ENCODE measurements at places on chromosomes 13 and 19. TPM values are rescaled to one million over a fixed set of nuclear protein-coding genes. Genes with fewer than 3 reads are reported as not detected.

CD22 gene
- 564 TPM for polyA plus RNA-seq

TNFRSF19 gene
- polyA plus RNA-seq, result 0.86 TPM

GJB6 gene
- polyA plus RNA-seq, result not detected

ARRDC5 gene
- polyA plus RNA-seq, result 2.4 TPM

DNA sequence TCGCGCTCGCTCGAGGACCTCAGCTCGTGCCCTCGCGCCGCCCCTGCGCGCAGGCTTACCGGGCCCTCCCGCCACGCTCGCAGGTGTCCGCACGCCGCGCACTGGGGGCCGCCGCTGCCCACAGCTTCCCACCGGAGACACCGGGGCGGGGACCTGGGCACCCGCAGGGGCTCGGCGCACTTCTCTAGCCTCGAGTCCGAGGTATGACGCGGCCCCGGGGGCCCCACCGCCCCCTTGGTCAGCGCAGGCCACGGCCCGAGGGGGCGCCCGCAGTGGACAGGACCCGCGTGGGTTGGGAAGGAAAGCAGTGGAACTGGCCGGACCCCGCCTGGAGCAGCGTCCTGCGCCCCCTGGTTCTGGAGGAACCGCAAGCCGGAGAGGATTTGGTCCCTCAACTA lies 2.1 kb upstream of the GRWD1 start:
- peak overlapping the region; percentile 99 for H3K4me3 ChIP-seq
- no peak for DNase-seq
- peaks cover 45% of the 10 kb centered on the region for H3K4me1 ChIP-seq
- H3K27ac ChIP-seq, result no peak overlapping the region
- peaks cover 21% of the 10 kb centered on the region for H3K27me3 ChIP-seq

- H3K27ac ChIP-seq, result peak overlapping the region; percentile 20
- H3K4me3 ChIP-seq, result no peak overlapping the region
- H3K4me1 ChIP-seq, result peaks cover 10% of the 10 kb centered on the region
- H3K36me3 ChIP-seq, result no peaks in the 10 kb centered on the region
- DNase-seq, result no peak
These were observed 242.6 kb upstream of the RFC3 start for GRCh38 chr13:33575378-33575777.

- H3K4me1 ChIP-seq, result no peaks in the 10 kb centered on the region
- no peaks in the 10 kb centered on the region for H3K36me3 ChIP-seq
- peaks cover 19% of the 10 kb centered on the region for H3K27me3 ChIP-seq
- H3K4me3 ChIP-seq, result no peak overlapping the region
- DNase-seq, result no peak
- no peak overlapping the region for H3K27ac ChIP-seq
These were observed 17.1 kb upstream of the GPC5 start for GRCh38 chr13:91381371-91381770.

GRCh38 chr19:5147978-5148793 lies 179.3 kb downstream of the KDM4B start:
- H3K4me3 ChIP-seq, result no peak overlapping the region
- peak overlapping the region; percentile 79 for H3K27ac ChIP-seq
- peaks cover 5% of the 10 kb centered on the region for H3K36me3 ChIP-seq
- no peak for DNase-seq
- no peaks in the 10 kb centered on the region for H3K27me3 ChIP-seq
- peaks cover 19% of the 10 kb centered on the region for H3K4me1 ChIP-seq

- no peaks in the 10 kb centered on the region for H3K36me3 ChIP-seq
- H3K4me3 ChIP-seq, result no peak overlapping the region
- DNase-seq, result no peak
- H3K27me3 ChIP-seq, result peaks cover 13% of the 10 kb centered on the region
These were observed 317.9 kb downstream of the SHISA2 start for GRCh38 chr13:25733696-25734435.

DNA sequence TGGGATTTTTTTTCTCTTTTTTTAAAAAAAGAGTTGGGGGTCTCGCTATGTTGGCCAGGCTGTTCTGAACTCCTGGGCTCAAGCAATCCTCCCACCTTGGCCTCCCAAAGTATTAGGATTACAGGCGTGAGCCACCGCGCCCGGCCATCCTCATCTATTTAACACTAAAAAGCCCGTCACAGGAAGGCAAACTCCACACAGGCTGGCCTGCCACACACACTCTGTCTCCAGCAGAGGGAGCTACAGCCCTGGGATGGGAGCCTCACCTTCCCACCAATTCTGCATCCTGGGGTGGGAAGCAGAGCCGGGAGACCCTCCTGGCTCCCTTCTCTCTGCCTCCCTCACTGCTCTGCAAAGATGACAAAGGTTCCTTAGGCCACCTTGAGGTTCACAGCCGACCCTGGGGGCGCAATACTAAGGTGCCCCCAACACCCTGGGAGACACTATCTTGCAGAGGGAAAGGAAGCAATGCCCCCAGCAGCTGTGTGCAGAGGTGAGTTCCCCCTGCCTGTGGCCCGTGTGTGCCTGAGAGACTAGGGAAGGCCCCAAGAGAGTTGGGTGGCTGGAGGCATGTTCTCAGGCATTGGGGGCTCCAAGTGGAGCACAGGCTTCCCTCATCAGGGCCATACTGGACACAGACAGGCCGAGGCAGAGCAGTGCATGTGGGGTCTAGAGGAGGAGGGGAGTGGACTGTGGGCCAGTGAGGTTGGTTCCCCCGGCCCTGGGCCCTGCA lies 27.4 kb upstream of the TIMM44 start:
- H3K27me3 ChIP-seq, result no peaks in the 10 kb centered on the region
- H3K27ac ChIP-seq, result peak overlapping the region; percentile 13
- H3K36me3 ChIP-seq, result peaks cover 9% of the 10 kb centered on the region
- DNase-seq, result no peak
- H3K4me3 ChIP-seq, result no peak overlapping the region

- H3K36me3 ChIP-seq, result no peaks in the 10 kb centered on the region
- H3K27ac ChIP-seq, result no peak overlapping the region
- no peak overlapping the region for H3K4me3 ChIP-seq
- H3K4me1 ChIP-seq, result no peaks in the 10 kb centered on the region
- peaks cover under 1% of the 10 kb centered on the region for H3K27me3 ChIP-seq
These were observed 277.5 kb upstream of the SGCG start for GRCh38 chr13:22903301-22903700.

GRCh38 chr13:113796964-113797676 lies 38.1 kb downstream of the TMEM255B start:
- H3K27ac ChIP-seq, result no peak overlapping the region
- H3K27me3 ChIP-seq, result no peaks in the 10 kb centered on the region
- no peaks in the 10 kb centered on the region for H3K36me3 ChIP-seq
- H3K4me1 ChIP-seq, result no peaks in the 10 kb centered on the region
- H3K4me3 ChIP-seq, result no peak overlapping the region

DNA sequence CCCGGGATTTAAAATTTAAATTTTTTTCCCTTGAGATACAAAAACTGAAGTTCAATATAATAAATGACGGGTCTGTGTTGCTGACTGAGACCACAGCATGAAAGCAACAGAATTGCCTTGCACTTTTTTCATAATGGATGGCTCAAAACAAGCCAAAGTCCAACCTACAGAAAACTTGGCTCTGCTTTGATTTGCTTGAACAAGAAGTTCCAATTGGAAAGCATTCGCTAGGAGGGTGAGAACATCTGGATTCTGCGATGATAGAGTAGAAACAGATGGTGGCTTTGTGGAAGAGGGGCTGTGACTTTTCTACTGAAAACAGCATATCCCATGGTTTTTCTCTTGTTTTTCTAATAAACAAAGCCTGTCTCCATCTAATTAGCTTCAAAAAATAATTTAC lies 46.4 kb downstream of the THSD1 start:
- H3K27ac ChIP-seq, result no peak overlapping the region
- H3K27me3 ChIP-seq, result peaks cover 26% of the 10 kb centered on the region
- no peak for DNase-seq
- no peaks in the 10 kb centered on the region for H3K36me3 ChIP-seq
- no peak overlapping the region for H3K4me3 ChIP-seq
- no peaks in the 10 kb centered on the region for H3K4me1 ChIP-seq

DNA sequence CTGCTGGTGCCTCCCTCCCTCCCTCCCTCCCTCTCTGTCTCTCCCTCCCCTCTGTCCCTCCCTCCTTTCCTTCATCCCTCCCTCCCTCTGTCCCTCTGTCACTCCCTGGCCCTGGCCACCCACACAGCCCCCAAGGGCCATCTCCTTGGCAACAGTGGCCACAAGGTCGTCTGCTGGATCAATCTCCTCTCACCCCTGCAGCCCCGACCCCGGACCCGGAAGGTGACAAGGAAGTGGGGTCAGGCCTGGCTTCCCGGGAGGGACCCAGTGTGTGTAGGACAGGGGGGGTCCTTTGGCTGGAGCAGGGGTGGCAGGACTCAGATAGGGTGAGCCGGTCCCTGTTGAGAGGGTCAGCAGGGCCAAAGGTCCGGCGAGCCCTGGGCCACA lies 21.9 kb upstream of the TCF3 start:
- peaks cover 14% of the 10 kb centered on the region for H3K36me3 ChIP-seq
- H3K4me1 ChIP-seq, result peaks cover 13% of the 10 kb centered on the region

DNA sequence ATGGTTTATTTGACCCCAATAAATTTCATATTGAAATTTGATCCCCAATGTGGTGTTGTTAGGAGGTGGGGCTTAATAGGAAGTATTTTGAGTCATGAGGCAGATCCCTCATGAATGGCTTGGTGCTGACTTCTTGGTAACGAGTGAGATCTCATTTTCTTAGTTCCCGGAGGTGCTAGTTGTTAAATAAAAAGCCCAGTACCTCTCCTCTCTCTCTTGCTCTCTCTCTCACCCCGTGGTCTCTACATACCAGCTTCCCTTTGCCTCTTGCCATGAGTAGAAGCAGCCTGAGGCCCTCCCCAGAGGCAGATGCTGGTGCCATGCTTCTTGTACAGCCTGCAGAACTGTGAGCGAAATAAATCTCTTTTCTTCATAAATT lies 39.4 kb upstream of the KATNAL1 start:
- peak overlapping the region; percentile 52 for H3K4me3 ChIP-seq
- peak overlapping the region; percentile 12 for H3K27ac ChIP-seq
- no peaks in the 10 kb centered on the region for H3K27me3 ChIP-seq

GRCh38 chr19:33193865-33194362 lies at the start of gene LRP3:
Gene LRP3, plus strand, starts transcription at chr19:33194330. Its CDS starts 456 bp downstream, at chr19:33194786.
- no peak within 1 kb of the TSS for H3K27ac ChIP-seq
- peak within 1 kb of the TSS; percentile 72 for H3K4me3 ChIP-seq
- no peaks in the 10 kb centered on the region for H3K36me3 ChIP-seq
- peaks cover 4% of the 10 kb centered on the region for H3K4me1 ChIP-seq

GRCh38 chr19:46932346-46932745 lies 71.5 kb downstream of the ARHGAP35 start:
- no peak overlapping the region for H3K4me3 ChIP-seq
- no peaks in the 10 kb centered on the region for H3K27me3 ChIP-seq
- H3K36me3 ChIP-seq, result no peaks in the 10 kb centered on the region
- DNase-seq, result no peak

GRCh38 chr19:53696951-53697350 lies 65.2 kb downstream of the DPRX start:
- DNase-seq, result no peak
- no peak overlapping the region for H3K27ac ChIP-seq
- H3K4me3 ChIP-seq, result no peak overlapping the region
- no peaks in the 10 kb centered on the region for H3K27me3 ChIP-seq

DNA sequence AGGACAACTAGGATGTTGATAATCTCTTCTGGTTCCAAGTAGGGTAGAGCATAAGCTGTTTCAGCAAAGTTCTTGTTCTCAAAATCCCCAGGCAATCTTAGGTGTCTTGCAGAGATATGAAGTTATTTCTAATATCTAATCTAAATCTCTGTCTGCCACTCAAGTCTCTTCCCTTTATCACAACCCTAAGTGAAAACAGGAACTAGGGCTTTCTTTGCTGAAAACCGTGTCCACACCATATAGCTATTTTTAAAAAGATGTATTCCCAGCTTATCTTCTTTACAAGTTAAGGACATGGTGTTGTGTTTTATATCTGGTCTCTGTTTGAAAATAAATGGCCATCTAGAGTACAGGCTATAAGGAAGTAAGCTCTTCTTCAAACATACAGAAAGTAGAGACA lies 11.3 kb upstream of the RNASEH2B start:
- H3K36me3 ChIP-seq, result peaks cover 4% of the 10 kb centered on the region
- peaks cover 26% of the 10 kb centered on the region for H3K4me1 ChIP-seq
- no peaks in the 10 kb centered on the region for H3K27me3 ChIP-seq

- no peak overlapping the region for H3K27ac ChIP-seq
- H3K4me1 ChIP-seq, result no peaks in the 10 kb centered on the region
- no peak for DNase-seq
These were observed 221.4 kb upstream of the SLC10A2 start for GRCh38 chr13:103287659-103288058.

DNA sequence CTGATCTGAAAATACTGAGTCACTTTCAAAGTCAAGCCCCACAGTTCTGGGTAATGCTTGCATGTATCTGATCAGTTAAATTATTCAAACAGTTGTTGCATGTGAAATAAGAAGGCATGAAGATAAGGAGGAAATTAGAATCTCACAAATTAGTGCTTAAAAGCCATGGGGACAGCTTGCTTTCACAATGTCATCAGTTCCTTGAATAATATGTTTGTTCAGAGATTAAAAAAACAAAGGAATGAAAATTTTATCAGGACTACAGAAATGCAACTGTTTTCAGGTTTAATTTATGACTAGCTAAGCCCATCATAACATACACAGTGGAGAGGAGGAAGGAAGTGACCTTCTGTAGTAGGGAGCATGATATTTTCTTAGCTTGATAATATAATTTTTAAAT lies 150.1 kb downstream of the OXGR1 start:
- no peaks in the 10 kb centered on the region for H3K27me3 ChIP-seq
- H3K27ac ChIP-seq, result no peak overlapping the region
- no peak overlapping the region for H3K4me3 ChIP-seq
- no peak for DNase-seq
- no peaks in the 10 kb centered on the region for H3K4me1 ChIP-seq

DNA sequence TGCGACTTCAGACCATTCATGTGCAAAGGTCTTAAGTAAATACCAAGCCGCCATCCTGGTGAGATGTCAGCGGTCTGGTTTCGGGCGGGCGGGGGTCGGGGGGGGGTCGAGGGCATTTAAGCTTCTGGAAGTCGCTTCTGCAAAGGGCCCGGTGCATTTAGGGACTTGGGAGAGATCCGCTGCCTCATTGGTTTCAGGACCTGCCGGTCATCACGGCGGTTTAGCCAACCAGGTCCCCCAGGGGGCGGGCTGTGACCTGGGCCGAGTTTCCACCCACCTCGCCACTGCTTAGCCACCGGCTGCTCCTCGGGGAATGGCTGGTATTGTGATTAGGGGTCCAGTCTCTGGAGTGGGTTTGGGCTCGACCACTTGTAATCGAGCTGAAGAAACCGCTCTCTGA lies 7.8 kb downstream of the ANKLE1 start:
- peaks cover 5% of the 10 kb centered on the region for H3K4me1 ChIP-seq
- peak; percentile 36 for DNase-seq
- peak overlapping the region; percentile 62 for H3K27ac ChIP-seq
- no peaks in the 10 kb centered on the region for H3K36me3 ChIP-seq

- H3K27me3 ChIP-seq, result no peaks in the 10 kb centered on the region
- H3K4me1 ChIP-seq, result no peaks in the 10 kb centered on the region
- H3K27ac ChIP-seq, result no peak overlapping the region
- H3K36me3 ChIP-seq, result no peaks in the 10 kb centered on the region
- no peak for DNase-seq
These were observed 287.9 kb upstream of the NBEA start for GRCh38 chr13:34654203-34654602.
